CD4-positive, alpha-beta T cell treated with Interleukin-12 subunit alpha and Interleukin-12 subunit beta, for 1 hour (primary cell): ENCODE measurements at places on chromosomes 2 and 18.

DNA sequence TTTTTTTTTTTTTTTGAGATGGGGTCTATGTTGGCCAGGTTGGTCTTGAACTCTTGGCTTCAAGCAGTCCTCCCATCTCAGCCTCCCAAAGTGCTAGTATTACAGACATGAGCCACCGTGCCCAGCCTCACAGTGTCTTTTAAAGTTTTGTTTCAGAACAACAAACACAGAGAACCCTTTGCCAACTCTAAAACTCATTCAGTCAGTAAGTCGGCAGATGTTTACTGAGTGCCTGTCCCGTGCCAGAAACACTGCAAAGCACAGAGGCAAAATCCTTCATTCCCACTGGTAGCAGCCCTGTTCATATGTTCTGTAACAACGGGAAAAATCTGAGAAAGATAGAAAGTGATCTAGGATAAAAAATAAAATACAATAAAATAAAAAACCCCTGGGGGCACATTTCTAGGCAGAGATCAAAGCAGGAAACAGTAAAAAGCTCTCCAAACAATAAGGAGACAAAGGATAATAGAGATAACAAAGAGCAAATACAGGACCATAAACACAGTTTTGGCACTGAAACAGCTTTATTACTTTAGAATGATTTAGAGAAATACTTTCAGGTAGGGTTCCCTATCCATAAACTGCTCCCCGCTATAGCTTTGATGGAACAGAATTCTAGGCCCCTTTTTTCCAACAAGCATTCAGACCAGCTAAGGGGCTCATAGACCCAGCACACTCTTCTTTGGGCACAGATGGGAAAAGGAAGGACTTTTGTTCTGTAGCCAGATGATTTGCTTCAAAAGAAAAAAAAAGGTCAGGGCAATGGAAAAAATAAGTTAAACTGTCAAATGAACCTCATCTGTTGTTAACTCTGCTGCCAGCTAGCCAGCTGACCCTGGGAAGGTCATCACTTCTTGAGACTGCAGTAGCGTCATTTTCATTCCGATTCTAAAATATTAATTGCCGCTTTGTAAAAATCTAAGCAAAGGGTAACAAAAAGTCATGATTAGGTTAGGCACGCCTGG lies 212.3 kb downstream of the CDH20 start:
- no peak for DNase-seq

GRCh38 chr2:10926191-10926820 lies 14.6 kb downstream of the KCNF1 start:
- no peak for DNase-seq

- no peak for DNase-seq
Observed at GRCh38 chr2:140586379-140586778, 1544.4 kb downstream of the LRP1B start.

GRCh38 chr2:152693033-152693432 lies 24.2 kb downstream of the PRPF40A start:
- no peak for DNase-seq

DNA sequence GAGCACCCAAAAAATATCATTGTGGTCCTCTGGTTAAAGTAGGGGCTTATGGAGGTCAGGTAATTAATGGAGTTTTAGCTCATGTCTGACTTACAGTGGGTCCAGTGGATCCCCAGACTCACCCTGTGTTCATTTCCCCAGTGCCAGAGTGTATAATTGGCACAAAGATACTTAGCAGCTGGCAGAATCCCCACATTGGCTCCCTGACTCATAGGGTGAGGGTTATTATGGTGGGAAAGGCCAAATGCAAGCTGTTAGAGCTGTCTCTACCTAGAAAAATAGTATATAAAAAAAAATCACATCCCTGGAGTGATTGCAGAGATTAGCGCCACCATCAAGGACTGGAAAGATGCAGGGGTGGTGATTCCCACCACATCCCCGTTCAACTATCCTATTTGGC lies 1067.6 kb upstream of the ACVR2A start:
- DNase-seq: no peak

DNA sequence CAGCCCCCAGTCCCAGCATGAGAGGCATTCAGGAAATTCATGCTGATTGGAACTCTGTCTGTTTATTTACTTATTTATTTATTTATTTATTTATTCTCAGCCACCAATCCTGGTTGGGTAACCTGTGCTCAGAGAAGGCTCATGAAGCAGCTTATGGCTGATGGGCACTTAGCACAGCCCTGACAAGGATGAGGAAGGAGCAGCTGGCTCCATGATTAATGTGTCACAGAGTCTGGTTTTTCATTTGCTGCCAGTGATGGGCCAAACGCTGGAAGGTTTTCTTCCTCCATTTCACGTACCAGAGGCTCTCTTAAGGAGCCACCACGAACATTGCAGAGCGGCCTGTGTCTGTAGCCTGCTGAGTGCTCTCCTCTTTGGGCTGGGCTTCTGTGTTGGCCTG lies 28.3 kb upstream of the KCNS3 start:
- DNase-seq: no peak
